Activated gamma-delta T cell treated with Interleukin-2 at 50 U/mL for 16 hours (primary cell): ENCODE measurements at places on chromosomes 1 and 21.

DNA sequence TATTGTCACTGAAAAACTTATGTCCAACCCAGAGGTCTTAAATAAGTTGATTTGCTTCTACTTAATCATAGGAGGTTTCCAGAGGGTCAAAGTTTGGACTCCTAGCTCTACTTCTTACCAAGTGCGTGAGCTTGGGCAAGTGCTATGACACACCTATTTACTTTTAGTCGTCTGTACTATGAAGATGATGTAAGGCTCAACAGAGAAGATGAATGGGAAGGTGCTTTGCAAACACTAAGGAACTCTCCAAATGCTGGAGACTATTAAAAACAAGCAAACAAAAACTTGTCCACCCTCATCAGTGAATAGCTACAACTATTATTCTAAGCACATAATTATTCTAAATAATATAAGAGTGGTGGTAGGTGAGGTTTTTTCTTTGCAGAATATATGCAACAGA, 232.3 kb upstream of the USP24 start:
- no peak for DNase-seq

GRCh38 chr21:25760061-25760460, 25.3 kb downstream of the GABPA start:
- no peak for DNase-seq

- DNase-seq = no peak
Measured at GRCh38 chr1:111289371-111289770, 1.3 kb upstream of the CHIA start.

GRCh38 chr1:32172621-32173245, 6.7 kb upstream of the TXLNA start:
- no peak for DNase-seq

- no peak for DNase-seq
Measured at GRCh38 chr1:53617382-53617781, 121.6 kb downstream of the GLIS1 start.

- no peak for DNase-seq
Measured at GRCh38 chr1:111176678-111177077, 23.8 kb downstream of the DENND2D start.

GRCh38 chr1:8352886-8353785, 35.2 kb downstream of the SLC45A1 start:
- no peak for DNase-seq

- DNase-seq = no peak
Measured at GRCh38 chr1:38062361-38063288, 16.0 kb upstream of the POU3F1 start.

DNA sequence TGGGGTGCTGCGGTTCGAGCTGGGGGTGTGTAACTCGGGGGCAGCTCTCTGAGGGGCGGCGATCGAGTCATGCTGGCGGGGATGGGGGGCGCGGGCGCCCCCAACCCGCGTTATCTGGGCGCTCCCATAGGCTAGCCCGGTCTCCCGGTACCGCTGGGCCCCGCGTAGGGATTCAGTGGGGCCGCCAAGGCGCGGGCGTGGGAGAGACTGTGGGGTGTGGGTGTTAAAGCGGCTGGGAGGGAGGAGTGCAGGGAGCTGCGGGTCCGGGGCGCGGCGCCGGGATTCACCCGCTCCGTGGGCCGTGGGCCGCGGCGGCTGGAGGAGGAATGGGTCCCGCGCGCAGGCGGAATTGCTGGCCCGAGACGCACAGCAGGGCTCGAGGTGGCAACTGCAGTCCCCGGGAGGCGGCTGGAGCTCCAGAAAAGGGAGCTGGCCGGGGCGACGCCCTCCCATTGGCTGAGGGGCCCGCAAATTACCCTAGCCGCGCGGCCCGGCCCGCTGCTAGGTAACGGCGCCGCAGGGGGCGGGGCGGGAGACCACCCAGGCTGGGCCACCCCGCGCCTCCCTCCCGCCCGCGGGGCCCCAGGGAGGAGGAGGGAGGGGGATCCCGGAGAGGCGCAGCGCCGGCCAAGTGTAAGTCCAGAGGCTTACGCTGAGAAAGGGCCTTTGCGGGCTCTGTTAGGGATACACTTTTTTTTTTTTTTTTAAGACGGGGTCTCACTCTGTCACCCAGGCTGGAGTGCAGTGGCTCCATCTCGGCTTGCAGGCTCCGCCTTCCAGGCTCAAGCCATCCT, at the start of gene PTCH2:
Gene PTCH2, minus strand, starts transcription at position 392 of the 794 bp plus-strand sequence. Its CDS starts 321 bp downstream, at position 71.
- no peak for DNase-seq

DNA sequence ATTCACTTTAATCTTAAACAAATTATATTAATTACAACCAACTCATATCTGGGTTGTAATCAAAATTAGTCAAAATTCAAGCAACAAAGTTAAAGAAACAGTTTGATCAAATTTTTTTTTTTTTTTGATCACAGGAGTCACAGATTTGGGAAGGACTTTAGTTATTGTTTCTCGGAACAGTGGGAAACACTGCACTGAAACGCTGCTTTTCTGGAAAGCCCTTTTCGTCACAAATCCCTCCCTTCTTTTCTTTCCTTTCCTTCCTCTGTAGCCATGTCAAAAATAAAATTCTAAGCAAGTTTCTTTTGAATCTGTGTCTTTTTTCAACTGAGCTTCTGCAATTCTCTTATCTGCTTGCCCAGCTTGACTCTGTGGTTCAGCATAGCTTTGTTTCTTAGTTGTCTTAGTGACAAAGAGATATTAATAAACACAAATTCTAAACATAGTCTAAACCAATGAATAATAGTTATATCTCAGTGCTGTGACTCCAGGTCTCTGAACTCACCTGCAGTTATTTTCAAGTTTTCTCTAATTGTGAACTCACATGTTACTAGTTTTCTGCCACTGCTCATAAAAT, 53.8 kb downstream of the PTGS2 start:
- DNase-seq = no peak
